ENCODE measurements at places on chromosomes 2 and 18. TPM values are rescaled to one million over a fixed set of nuclear protein-coding genes. Genes with fewer than 3 reads are reported as not detected.
A peak's percentile ranks its signal among the peaks of the same experiment; 100 is the strongest.

NR4A2 gene
- total RNA-seq, result 27.5 TPM

PMAIP1 gene
- 96.5 TPM for total RNA-seq

CYP26B1 gene
- total RNA-seq, result not detected

GRCh38 chr2:217846321-217846743 lies 156.5 kb downstream of the TNS1 start:
- no peak for DNase-seq

DNA sequence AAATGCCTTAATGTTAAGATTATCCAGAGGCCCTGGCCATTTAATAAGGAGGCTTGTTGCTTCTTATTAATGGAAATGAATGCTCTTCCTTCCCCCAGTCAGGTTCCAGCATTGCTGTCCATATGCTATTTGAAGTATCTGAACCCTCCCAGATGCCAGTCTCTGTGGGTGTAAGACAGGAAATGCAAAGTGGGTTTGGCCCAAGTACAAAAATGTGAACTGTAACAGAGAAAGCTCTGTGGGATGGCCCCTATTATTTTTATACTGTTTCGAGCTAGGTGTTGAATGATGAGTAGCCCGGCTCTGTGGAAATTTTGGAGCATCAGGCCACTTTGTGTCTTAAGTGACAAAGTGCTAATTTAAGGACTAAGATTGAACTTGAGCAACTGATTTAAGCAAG lies 141.0 kb downstream of the UXS1 start:
- DNase-seq, result no peak

GRCh38 chr2:62998949-62999348 lies 51.7 kb upstream of the OTX1 start:
- no peak for DNase-seq

- no peak for DNase-seq
These were observed 37.4 kb downstream of the SOCS6 start for GRCh38 chr18:70326255-70326654.

GRCh38 chr2:219285894-219286425 lies 6.8 kb downstream of the DNAJB2 start:
- DNase-seq, result no peak

DNA sequence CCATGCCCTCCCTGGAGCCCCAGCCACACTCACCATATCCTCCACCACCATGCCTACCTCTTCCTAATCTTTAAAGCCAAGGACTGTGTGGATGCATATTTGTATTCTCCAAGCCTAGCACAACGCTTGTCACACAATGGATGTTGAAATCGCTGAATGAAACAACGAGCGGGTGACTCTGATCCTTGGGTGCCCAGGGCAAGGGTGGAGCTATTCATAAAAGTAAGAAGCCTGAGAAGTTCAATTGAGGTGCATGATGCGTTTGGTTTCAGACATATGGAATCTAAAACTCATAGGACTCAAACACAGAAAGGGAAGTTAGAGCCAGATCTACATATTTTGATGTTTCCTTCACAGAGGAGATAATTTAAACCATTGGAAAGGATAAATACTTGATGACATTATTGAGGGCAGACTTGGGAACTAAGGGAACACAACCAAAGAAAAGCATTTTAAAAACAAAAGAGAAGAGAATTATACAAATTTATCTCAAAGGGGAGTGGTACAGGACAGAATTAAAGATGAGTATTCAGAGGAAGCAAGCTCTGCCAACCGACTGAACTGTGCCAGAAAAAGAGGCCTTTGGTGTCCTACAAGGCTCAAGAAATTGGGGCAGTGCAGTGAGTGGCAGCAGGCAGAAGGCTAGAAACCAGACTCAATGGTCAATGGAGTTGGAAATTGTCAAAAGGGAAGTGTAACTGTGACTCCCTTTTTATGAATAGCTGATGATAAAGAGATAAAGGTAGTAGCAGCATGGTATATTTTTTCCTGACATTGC lies 200.6 kb upstream of the NCKAP5 start:
- DNase-seq, result no peak

GRCh38 chr18:3747176-3747973 lies 297.4 kb downstream of the TGIF1 start:
- DNase-seq, result no peak

- DNase-seq, result peak; percentile 6
These were observed 135.3 kb downstream of the INSIG2 start for GRCh38 chr2:118223511-118223991.

GRCh38 chr2:156837635-156838370 lies 401.6 kb downstream of the GPD2 start:
- DNase-seq, result no peak

Data from activated T-cell treated with anti-CD3 and anti-CD28 coated beads, Interleukin-2, amount 50 U/mL, for 72 hours (primary cell).